ENCODE measurements at places on chromosomes 3 and 15.
A peak's percentile ranks its signal among the peaks of the same experiment; 100 is the strongest.

- no peak for DNase-seq
These were observed 211.4 kb downstream of the TUSC7 start for GRCh38 chr3:116920826-116921610.

- peak; percentile 77 for DNase-seq
These were observed 20.5 kb upstream of the FRMD5 start for GRCh38 chr15:44215594-44215993.

GRCh38 chr3:188152660-188153436, 1.1 kb upstream of the LPP start:
- DNase-seq: peak; percentile 32

- no peak for DNase-seq
These were observed 72.1 kb downstream of the RFTN1 start for GRCh38 chr3:16441371-16441875.

- no peak for DNase-seq
These were observed 54.5 kb upstream of the GOLGA6B start for GRCh38 chr15:72599855-72600464.
